ENCODE measurements at places on chromosomes 2 and 18. TPM values are rescaled to one million over a fixed set of nuclear protein-coding genes. Genes with fewer than 3 reads are reported as not detected.
A peak's percentile ranks its signal among the peaks of the same experiment; 100 is the strongest.

CPO gene
- total RNA-seq, result not detected

SRD5A2 gene
- not detected for total RNA-seq

PSMG2 gene
- total RNA-seq, result 48.7 TPM

- peak; percentile 72 for DNase-seq
Observed at GRCh38 chr18:52979892-52980291, 639.9 kb downstream of the DCC start.

- no peak for DNase-seq
Observed at GRCh38 chr2:219125886-219126270, 34.7 kb downstream of the NHEJ1 start.

GRCh38 chr18:13551841-13552733 lies 174.3 kb downstream of the FAM210A start:
- DNase-seq, result no peak

DNA sequence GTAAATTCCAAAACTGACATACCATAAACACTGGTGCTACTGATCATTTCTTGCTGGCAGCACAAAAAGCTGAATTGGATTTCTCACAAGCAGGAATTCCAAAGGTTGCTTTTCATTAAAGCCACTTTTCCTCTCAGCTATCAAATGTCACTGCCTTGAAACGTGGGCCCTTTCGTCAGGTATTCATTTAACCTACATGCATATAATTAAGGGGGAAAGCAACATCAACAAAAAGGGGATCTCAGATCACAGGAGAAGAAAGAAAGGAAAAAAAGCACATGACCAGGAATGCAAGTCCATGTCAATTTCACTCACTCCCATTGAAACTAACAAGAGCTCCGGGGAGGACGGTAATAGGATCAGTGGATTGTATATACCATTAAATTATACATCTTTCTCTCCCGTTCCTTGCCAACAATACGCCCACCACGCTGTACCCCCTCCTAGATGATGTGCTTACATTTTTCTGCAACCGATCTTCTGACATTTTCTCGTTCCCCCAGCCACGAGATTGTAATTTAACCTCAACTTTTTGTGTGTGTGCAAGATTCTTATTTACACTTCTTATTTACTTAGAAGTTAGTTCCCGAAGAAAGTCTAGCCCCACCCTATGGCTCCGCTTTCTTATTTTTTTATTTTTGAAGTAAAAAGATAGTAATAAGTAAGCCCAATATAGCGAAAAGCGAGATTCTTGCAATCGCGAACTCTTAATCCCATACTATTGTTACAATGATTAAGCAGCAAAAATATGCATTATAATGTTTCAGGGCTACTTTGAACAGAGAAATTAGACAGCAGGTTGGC lies 725 bp downstream of the FIGN start:
- DNase-seq, result no peak

Data from glutamatergic neuron (in vitro differentiated cells).